ENCODE measurements at places on chromosomes 1 and 21.

- no peak for DNase-seq
Observed at GRCh38 chr1:117396636-117397035, 29.4 kb downstream of the MAN1A2 start.

GRCh38 chr1:183388735-183389134 is 29.4 kb downstream of the NMNAT2 start:
- no peak for DNase-seq

- DNase-seq = no peak
Observed at GRCh38 chr1:185500001-185500626, 183.1 kb upstream of the IVNS1ABP start.

DNA sequence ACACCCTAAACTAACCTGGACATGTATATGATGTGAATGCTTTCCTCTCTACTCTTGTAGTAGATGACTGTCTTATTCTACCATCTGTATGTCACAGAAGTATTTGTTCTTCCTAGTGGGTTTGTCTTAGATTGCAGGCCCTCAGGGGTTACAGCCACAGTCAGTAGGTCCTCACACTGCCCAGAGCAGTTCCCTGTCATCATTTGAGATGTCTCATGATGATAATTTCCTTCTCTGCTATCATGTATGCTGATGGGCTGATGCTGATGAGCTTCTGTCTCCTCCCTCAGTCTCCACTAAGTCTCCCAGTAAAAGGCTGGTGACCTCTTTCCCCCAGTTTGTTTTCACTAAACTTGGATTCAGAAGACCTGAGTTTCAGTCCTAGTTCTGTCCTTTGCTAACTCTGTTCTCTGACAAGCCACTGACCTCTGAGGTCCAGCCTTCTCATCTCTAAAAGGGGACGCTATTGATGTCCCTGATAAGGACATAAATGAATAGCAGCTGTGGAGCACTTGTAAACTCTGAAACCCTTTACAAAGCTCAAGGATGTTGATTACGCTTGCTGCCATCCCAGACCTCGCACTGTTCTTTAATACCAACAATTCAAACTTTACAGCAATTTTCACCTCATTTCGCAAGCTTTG is 3.1 kb upstream of the ETV3 start:
- DNase-seq = no peak

DNA sequence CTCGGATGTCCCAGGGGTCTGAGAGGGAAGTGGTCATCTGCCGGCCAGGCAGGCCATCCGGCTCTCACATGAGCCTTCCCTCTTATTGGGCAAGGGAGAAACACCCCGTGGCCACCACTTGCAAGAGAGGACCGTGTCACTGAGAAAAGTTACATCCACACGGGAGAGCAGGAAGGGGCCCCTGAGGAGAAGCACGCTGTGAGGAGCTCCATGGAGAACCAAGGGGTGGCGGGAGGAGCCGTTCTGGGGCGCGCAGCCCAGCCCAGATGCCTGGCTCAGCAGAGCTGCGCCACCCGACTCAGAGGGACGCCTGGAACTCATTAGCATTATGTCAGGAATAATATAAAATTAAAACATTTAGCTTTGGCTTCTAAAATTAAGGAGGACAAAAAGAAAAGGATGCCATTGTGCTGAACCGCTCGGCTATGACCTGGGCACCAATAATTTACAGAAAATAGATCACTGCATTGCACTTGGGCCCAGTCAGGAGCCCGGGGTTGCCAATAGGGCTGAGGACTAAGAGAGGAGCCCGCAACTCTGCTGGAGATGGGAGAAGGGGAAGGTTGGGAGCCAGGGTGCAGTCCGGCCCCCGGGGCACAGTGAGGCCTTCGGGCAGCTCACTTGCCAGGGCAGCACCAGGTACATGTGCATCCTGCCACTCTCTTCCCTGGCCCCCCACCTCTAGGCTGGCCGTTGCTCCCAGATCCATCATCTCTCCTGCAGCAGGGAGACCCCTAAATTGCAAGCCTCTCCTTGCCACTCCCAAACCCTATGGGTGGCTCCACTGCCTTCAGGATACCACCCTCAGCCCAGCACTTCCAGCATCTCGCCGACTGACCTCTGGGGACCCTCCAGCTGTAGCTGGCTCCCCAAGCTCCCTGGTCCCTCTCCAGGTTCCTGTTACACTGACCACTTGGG is 84.8 kb downstream of the DMRTB1 start:
- no peak for DNase-seq

DNA sequence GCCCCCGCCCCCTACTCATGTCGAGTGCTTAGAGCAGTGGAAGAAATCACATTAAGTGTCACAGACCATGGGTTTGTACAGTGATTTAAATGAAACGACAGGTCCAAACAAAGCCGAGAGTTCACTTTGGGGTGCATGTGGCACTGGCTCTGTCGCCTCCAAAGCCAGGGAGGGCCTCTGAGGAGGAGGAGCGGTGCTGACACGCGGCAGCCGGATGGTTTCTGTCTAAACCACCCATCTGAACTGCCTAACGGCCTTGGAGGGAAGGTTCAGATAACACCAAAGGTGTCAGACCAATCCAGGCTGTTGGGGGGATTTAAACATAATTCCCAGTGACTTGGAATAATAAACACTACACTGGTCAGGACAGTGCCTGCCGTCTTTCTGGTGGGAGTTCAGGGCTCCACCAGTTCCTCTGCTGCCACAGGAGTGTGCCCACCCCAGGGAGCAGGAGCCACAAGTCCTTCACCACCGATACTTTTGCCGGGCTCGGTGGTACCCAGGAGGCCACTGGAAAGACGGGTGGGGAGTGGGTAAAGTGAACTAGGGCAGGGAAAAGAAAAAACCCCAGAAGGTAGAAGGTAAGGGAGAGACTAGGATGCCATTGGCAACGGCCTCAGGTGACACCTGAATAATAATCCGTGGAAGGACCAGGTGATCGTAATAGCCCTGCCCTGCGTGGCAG is 78.2 kb downstream of the SLC66A1 start:
- no peak for DNase-seq

GRCh38 chr1:32201011-32201855 is 838 bp downstream of the CCDC28B start:
- DNase-seq = peak; percentile 56

DNA sequence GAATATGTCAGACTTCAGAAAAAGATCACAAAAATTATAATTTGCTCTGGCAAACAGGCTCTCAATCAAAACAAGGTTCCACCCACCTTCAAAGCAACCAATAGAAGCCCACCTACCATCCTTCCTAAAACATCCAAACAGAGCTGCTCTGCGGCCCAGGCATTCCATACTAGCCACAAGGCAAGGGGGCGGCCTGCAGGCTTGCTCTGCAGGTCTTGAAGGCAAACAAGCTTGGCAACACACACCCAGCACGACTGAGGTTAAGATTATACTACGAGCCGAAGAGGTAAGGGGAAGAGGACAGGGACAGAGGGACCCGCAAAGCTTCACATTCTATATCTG is 207.3 kb downstream of the SLC45A1 start:
- DNase-seq = no peak

GRCh38 chr1:54109129-54110090 is 43.4 kb downstream of the CDCP2 start:
- DNase-seq = no peak

DNA sequence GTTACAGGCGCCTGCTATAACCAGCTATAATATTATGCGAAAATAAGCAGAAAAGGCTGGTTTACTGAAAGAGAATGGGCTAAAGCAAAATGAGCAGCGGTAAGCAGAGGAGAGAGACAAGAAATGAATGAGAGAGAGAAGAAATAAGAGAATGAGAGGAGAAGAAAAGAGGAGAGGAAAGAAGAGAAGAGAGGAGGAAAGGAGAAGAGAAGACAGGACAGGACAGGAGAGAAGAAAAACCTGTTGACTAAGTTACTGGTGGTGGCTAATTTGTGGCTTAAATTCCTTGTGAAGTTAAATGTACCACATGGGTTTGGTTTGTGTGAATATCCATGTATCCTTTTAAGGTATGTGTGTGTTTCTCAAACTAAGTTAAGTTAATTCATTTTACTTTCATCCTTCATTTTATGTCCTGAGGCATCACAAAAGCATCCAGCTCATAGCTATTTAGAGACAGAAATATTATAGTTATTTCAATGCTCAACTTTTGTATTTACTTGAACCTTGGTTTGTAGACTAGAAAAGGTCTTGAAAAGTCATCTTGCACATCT is 3.1 kb upstream of the DDR2 start:
- DNase-seq = no peak

DNA sequence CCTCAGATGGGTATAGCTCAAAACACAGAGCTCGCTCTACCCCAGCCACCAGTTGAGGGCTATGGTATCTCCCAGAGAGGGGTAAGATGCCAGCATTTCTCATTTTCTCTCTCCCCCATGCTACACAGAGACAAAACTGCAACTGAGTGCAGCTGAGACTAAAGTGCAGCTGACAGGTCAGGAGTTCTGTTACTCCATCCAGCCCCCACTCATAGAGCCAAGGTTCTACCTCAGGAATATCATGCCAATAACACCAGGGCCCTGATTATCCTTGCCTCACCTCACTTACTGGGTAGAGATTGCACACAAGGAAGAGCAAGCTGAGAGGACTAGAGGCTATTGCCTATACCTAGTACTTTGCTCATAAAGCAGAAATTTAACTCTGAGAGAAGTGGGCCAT is 34.6 kb downstream of the DPYD start:
- no peak for DNase-seq

DNA sequence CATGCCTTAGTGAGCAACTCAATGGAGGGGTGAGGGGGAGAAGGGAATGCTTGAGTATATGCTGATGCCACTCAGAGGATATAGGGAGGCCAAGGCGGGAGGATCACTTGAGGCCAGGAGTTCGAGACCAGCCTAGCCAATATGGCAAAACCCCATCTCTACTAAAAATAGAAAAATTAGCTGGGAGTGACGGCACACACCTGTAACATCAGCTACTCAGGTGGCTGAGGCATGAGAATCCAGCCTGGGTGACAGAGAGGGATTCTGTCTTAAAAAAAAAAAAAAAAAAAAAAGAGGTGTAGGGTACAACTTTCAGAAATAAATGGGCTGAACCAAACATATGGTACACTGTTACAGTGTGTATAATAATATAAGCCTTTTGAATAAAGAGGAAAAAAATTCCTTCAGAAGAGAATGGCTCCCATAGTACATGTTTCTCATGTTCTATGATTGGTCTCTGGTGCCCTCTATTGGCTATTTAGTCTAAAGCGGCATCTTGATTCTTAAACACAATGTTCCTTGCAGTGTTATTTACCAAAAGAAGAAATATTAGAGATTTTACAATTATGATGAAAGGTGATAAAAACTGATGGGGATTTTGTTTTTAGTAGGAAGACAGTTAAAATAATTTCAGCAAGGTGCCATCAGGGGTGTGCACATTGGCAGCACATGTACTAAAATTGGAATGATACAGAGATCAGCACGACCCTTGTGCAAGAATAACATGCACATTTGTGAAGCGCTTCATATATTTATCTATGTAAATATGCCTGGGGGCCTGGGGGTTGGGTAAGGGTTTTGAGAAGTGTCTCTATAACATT is 109.8 kb downstream of the PATJ start:
- DNase-seq = no peak

DNA sequence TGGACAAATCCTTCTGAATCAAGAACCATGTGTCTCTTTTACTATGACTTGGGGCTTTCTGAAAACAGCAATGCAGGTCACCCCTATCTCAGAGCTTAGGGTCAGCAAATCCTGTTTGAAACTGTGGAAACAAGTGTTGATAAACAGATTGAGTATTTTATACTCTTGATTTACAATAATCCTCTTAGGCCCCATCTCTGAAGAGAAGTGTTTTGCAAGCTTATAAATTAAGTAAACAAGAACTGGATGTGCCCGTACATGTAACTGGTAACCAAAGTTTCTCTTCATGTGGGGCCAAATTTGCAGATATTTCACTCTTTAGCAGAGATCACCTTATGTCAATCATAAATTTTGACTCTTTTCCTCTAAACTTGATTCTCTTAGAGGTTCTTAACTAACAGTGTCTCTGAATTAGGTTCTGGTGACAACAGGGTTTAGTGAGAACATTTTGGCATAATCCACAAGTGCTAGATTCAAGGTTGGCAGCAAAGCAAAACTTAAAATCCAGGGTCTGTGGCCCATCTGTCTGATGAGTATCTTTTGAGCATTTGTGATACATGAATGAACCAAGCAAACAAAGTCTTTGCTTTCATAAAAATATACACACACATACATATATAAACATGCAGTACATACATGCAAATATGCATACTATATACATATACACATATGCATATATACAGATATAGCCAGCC is 183.0 kb upstream of the HOOK1 start:
- no peak for DNase-seq

- no peak for DNase-seq
Observed at GRCh38 chr1:94160811-94161210, 39.9 kb upstream of the ABCA4 start.

DNA sequence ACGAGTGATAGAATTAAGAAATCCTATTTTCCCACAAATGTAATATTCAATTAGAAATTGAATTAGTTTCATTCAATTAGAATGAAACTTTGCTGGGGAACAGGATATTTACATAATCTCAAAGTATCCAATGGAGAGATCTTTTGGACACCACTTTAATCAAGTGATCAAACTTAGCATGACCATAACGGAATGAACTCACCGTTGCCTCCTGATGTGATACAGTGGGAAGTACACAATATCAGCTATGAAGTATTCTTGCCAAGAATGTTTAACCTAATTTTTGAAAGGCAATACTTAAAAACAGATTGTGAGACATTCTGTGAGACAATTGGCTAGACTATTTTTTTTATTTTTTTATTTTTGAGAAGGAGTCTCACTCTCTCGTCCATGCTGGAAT is 16.6 kb downstream of the CDKN2C start:
- no peak for DNase-seq
